AG10803 (cell line): ENCODE measurements at places on chromosomes 3 and 15.
A peak's percentile ranks its signal among the peaks of the same experiment; 100 is the strongest.

GRCh38 chr3:129576514-129577352, 29.7 kb downstream of the PLXND1 start:
- peak; percentile 28 for DNase-seq

DNA sequence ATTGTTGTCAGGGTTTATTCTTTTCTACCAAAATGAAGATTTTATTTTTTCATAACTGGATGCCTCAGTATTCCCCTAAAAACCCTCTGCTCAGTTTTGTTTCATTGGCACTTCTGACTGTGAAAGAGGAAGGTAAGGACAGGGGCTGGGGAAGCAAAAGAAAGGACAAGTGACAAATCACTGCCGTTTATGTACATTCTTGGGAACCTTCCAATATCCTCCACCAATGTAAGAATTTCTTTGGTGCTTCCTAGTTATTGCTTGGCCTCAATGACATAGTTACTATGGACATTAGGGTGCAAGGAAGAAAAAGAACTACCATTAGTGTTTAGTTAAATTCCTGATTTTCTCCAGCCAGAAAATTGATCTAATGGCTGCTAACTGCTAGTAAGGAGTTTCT, 131.0 kb upstream of the C15orf61 start:
- DNase-seq: no peak

GRCh38 chr3:16150285-16150684, 24.2 kb upstream of the GALNT15 start:
- DNase-seq: no peak

DNA sequence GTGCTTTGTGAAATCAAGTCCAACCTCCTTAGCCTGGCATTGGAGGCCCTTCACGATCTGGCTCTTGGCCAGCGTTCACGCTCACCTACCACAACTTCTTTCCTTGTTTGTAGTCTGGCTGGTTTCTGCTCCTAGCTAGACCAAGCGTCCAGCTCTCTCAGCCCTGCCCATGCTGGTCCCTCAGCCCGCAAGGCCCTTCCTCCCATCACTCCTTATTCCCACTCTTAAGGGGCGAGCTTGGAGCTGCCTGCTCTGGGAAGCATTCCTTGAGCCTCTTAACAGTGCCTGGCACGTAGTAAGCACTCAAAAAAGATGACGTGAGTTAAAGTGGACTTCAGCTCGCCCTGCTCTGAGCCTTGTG, 8.7 kb downstream of the SLC6A6 start:
- DNase-seq: no peak

- no peak for DNase-seq
Measured at GRCh38 chr15:92418864-92419263, 25.2 kb downstream of the ST8SIA2 start.

- peak; percentile 42 for DNase-seq
Measured at GRCh38 chr3:59607656-59608055, 557.8 kb upstream of the CFAP20DC start.

- DNase-seq: no peak
Measured at GRCh38 chr3:136651581-136651980, 100.6 kb downstream of the STAG1 start.

DNA sequence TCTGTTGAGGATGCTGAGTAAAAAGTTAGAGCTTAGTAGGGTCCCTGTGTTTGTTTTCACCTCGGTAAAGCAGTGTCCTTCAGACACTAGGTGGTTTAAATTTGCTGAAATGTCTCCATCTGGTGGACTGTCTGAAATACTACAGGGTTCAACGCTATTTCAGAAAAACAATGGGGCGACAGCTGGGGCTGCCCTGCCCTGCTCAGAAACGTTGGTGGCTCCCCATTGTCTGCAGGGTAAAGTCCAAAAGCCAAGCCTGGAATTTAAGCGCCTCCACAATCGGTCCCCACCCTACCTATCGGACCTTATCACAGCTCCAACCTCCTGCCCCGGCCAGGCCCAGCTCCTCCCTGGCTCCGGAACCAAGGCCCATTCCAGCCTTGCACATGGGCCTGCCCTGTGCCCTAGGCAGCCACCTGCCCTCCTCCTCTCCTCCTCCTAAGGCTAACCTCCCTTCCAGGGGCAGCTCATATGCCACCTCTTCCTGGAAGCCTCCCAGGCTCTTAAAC, 4.3 kb upstream of the TSEN2 start:
- peak; percentile 39 for DNase-seq

GRCh38 chr3:78870484-78870883, 897.3 kb downstream of the ROBO1 start:
- DNase-seq: no peak

DNA sequence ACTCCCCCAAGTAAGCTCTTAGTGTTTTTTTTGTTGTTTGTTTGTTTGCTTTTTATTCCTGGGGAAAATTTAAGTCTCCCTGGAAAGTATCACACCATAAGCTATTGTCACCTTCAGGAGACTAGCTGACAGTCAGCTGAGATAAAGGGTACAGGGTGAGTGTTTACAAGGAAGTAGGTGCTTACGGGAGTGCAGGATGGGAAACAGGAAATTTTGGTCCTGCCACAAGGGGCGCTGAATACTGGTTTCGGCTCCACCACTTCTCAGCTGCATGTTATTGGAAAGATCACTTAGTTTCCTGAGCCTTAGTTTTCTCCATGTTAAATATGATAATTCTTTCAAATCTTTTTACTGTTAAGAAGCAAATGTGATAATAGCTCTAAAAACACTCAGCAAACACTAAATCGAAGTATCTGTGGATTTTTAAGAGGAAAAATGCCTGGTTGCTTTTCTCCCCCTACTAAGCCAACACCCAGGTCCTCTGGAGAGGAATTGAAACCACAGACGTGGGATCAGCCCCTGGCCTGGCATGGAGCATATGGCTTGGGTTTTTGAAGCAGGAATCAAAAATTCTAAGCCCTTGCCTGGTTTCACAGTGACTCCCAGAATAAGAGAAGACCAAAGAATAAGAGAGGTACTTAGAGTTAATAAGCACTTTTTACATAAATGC, 90.7 kb downstream of the SCN11A start:
- peak; percentile 54 for DNase-seq

DNA sequence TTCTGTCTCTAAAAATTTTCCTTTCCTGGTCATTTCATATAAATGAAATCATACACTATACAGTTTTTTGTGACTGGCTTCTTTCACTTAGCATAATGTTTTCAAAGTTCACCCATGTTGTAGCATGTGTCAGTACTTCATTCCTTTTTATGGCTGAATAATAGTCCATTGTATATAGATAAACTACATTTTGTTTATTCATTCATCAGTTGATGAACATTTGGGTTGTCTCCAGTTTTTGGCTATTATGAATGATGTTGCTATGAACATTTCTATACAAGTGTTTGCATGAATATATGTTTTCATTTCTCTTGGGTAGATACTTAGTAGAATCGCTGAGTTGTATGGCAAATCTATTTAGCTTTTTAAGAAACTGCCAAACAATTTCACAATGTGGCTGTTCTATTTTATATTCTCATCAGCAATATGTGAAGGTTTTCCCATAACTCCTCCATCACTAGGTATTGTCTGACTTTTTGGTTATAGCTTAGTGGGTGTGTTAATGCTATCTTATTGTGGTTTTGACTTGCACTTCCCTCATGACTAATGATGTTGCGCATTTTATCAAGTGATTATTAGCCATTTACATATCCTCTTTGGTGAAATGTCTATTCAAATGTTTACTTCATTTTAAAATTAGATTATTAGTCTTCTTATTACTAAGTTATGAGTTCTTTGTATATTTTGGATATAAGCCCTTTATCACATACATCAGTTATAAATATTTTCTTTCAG, 21.7 kb upstream of the AP4E1 start:
- no peak for DNase-seq

DNA sequence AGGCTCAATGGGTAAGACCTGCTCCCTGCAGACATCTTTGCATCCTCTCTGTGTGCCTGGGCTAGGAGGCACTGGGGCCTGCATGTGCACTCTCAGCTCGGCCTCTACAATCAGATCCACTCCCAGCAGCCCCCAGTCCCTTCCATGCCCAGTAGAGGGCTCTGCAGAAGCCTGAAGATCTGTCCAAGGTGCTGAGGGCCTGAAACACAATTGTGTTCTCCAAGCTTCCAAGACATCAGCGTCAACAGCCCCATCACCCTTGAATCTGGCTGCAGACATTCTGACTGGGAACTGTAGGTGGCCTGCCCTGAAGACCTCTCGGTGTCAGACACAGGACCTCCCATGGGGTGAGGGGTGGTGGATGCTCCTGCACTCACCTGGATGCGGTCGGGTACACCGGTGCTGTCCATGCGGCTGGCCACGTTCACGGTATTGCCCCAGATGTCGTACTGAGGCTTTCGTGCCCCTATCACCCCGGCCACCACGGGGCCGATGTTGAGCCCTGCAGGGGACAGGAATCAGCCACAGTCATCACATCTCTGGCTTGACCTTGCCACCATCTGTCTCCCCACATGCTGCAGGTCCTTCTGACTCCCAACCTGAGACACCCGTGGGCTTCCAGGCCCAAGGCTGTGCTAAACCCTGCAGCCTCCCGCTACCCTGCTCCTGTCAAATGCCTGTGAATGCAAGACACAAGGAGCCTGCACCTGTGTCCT, 84.7 kb downstream of the SEC22A start:
- DNase-seq: peak; percentile 50
